ENCODE measurements at places on chromosomes 12 and 14.

- DNase-seq = no peak
- H3K36me3 ChIP-seq = no peaks in the 10 kb centered on the region
- H3K4me1 ChIP-seq = no peaks in the 10 kb centered on the region
- no peaks in the 10 kb centered on the region for H3K27me3 ChIP-seq
Measured at GRCh38 chr12:87082756-87083155, 826.6 kb upstream of the MGAT4C start.

GRCh38 chr12:104272938-104273337, 30.6 kb upstream of the EID3 start:
- no peak for DNase-seq
- no peaks in the 10 kb centered on the region for H3K4me1 ChIP-seq
- H3K27ac ChIP-seq = no peak overlapping the region
- H3K36me3 ChIP-seq = no peaks in the 10 kb centered on the region
- no peaks in the 10 kb centered on the region for H3K27me3 ChIP-seq

DNA sequence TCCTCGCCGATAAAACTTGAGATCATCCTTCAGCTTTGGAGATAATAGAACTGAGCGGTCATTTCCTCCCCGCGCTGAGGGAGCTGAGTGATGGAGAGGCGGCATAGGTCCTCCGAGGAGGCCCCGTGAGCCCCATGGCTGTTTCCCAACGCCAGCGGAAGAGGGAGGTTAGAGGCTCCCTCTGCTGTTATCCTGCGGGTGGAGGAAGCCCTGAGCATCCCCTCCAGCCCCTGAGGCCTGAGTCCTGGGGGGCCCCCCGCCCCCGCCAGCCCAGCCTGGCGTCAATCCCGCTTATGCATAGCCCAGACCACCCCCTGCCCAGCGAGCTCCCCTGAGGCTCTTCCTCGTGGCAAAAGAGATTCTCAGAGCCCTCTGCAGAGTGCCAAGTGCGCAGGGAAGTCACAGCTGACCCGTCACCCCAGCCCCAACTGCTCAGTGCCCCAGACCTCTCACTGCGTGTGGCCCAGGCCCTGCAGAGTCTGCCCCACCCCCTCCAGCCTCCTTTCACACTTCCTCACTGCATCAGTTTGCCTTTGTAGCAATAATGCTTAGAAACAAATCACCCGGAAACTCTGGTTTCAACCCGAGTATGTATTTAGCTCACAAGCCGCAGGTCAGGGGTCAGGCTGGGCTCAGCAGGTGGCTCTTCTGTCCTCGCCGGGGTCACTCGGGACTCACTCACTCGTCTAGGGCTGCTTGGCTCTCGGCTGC, 44.7 kb upstream of the GALNT9 start:
- H3K36me3 ChIP-seq = no peaks in the 10 kb centered on the region
- H3K4me1 ChIP-seq = no peaks in the 10 kb centered on the region
- H3K4me3 ChIP-seq = no peak overlapping the region
- no peak overlapping the region for H3K27ac ChIP-seq

- H3K36me3 ChIP-seq = no peaks in the 10 kb centered on the region
- H3K27me3 ChIP-seq = no peaks in the 10 kb centered on the region
- H3K4me3 ChIP-seq = peak overlapping the region; percentile 5
- no peaks in the 10 kb centered on the region for H3K4me1 ChIP-seq
- no peak overlapping the region for H3K27ac ChIP-seq
- DNase-seq = no peak
Measured at GRCh38 chr14:90239139-90239538, 17.2 kb upstream of the PSMC1 start.

- H3K27me3 ChIP-seq = no peaks in the 10 kb centered on the region
- no peak for DNase-seq
- no peaks in the 10 kb centered on the region for H3K4me1 ChIP-seq
- no peak overlapping the region for H3K4me3 ChIP-seq
- H3K36me3 ChIP-seq = no peaks in the 10 kb centered on the region
Measured at GRCh38 chr12:13241833-13242488, 45.4 kb downstream of the EMP1 start.

GRCh38 chr12:119158402-119158801, 20.3 kb upstream of the HSPB8 start:
- H3K36me3 ChIP-seq = no peaks in the 10 kb centered on the region
- no peaks in the 10 kb centered on the region for H3K27me3 ChIP-seq
- peaks cover 15% of the 10 kb centered on the region for H3K4me1 ChIP-seq
- H3K27ac ChIP-seq = peak overlapping the region; percentile 89
- H3K4me3 ChIP-seq = peak overlapping the region; percentile 12

DNA sequence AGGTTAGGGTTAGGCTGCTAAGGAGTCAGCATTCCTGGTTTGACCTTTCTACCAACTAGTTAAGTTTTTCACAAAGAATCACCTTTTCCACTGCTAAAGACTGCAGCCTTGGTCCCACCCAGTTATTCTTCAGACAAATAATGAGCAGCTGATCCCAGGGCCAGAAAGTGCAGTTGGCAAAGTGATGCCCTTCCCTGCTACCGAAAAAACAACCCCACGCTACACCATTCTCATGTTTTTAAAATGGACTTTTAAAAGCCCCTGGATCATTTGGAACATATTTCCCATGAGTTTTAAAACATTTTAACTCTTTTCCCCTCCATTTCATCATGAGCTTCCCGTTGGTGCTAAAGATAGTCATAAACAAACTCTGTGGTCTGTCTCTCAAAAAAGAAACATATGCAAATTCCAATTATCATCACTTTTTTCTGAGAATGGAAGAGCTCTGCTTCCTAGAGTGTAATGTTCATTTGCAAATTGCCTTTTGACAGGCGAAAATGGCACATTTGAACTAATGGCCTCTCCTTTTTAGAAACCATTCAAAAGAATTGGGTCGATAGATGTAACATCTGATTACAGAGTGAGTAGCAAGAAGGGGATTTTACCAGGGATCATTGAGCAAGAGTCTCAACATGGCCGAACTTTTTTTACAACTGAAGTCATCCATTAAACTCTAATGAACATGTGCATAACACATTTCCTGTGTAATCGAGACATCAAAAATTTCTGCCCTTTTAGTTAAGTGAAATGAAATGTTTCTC, 129.3 kb upstream of the RAP1B start:
- DNase-seq = no peak
- H3K4me3 ChIP-seq = no peak overlapping the region
- no peaks in the 10 kb centered on the region for H3K36me3 ChIP-seq
- no peaks in the 10 kb centered on the region for H3K27me3 ChIP-seq

DNA sequence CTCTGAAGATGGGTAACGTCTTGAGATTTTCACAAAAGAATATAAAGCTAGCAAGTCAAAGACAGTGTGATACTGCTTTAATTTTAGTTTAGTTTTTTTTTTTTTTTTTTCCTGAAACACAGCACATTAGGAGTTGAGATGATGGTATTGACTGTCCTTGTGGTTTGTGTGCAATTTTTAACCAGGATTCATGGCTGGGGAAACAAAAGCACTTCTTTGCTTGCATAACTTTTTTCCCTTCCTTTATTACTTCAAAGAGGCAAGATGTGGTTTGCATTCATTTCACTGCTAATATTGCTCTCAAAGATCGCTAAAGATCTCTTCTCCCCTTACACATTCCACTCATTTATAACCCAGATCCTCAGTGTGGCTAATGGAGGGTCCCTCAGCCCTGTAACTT, 157.1 kb upstream of the PZP start:
- no peaks in the 10 kb centered on the region for H3K27me3 ChIP-seq
- DNase-seq = no peak
- H3K36me3 ChIP-seq = no peaks in the 10 kb centered on the region
- H3K4me1 ChIP-seq = no peaks in the 10 kb centered on the region
- H3K27ac ChIP-seq = no peak overlapping the region

DNA sequence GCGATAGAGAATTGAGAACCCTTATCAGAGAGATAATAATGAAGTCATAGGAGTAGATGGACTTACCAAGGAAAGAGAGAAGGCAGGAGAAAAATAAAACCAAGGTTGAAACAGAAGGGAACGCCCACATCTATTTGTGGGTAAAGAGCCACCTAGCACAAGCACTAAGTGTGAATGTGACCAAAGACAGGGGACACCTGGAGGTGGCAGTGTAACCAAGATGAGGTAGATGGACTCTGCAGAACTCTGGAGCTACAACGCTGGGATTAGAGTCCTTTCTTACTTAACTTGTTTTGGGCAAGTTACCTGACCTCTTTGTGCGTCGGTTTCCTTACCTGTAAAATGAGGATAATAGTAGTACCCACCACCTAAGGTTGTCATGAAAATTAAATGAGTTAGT, 101.9 kb downstream of the SLC5A8 start:
- H3K36me3 ChIP-seq = no peaks in the 10 kb centered on the region
- DNase-seq = no peak
- no peak overlapping the region for H3K4me3 ChIP-seq
- no peaks in the 10 kb centered on the region for H3K4me1 ChIP-seq
- no peaks in the 10 kb centered on the region for H3K27me3 ChIP-seq
- H3K27ac ChIP-seq = no peak overlapping the region

DNA sequence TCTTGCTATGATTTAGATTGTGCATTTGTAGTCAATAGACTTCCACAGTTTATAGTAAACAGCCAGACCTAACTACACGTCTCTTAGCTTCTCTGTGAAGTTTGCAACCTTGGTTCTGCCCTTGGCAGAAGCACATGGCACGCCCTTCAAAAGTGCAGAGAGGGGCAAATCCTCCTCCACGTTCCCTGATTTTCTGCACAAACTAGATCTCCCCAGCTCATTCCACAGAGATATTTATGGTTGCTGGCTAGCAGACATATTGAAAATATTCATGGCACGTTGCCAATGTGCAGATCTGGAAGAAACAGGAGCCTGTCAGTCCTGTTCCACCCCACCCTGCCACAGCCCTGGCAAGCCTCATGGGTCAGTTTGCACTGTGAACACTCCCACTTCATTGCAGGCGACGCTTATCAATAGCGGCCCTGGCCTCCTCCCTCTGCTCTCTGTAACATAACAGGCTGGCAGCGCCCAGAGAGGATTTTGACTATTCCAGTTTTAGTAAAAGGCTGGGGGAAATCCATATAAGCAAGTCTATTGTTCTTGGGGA, 6.5 kb upstream of the LGALS3 start:
- H3K27me3 ChIP-seq = no peaks in the 10 kb centered on the region
- H3K36me3 ChIP-seq = no peaks in the 10 kb centered on the region
- peaks cover 6% of the 10 kb centered on the region for H3K4me1 ChIP-seq

DNA sequence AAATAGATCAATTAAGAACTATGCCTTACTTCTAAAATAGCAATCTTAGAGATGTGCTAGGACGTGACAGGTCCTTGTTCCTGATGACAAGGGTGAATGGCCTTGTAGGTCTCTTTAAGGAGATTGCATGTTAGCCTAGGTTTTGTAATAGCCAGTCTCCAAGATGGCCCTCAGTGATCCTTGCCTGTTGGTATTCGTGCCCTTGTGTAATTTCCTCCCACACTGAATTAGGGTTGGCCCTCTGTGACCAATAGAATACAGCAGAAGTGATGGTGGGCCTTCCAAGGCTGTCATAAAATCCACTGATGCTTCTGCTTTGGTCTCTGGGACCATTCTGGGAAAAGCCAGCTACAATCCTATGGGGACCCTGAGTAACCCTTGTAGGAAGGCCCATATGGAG, 38.2 kb upstream of the SNX6 start:
- no peak overlapping the region for H3K4me3 ChIP-seq
- H3K36me3 ChIP-seq = no peaks in the 10 kb centered on the region
- H3K4me1 ChIP-seq = no peaks in the 10 kb centered on the region

DNA sequence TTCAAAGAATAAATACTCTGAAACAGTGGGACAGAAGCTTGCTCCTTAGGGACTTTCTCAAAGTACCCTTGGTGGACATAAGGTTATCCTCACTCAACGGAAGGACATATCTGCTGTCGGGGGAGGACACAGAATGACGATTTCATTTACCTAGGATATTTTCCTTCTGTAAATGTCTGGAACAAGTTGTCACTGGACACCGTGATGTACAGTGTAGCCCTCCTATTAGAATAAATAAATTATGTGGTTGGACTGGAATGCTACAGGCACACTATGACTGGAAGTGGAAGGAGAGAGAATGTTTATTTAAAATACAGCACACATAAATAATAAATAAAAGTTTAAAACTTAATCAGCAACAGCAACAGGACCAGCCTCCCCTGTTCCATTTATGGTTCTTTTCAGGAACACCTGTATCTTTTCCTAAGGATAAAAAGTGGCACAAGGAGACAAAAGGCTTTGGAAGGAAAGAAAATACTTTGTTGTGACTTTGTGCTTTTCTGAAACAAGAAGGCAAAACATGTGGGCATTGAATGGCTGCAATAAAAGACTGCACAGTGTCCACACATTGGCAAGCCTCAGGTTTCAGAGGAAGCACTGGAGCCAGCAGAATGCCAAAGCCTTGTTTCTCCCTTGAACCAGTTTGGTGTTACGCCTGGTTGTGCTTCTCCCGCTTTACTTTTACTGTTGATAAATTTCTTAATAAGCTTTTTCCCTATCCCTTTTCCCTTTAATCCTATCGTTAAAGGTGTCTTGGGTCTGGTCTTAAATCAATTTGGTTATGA, 36.8 kb downstream of the FGD4 start:
- H3K36me3 ChIP-seq = no peaks in the 10 kb centered on the region
- DNase-seq = no peak
- no peak overlapping the region for H3K27ac ChIP-seq
- no peaks in the 10 kb centered on the region for H3K27me3 ChIP-seq
- peak overlapping the region; percentile 20 for H3K4me3 ChIP-seq

- no peak overlapping the region for H3K4me3 ChIP-seq
- H3K27ac ChIP-seq = no peak overlapping the region
- no peak for DNase-seq
- H3K27me3 ChIP-seq = no peaks in the 10 kb centered on the region
Measured at GRCh38 chr14:87461704-87462103, 531.3 kb downstream of the GALC start.

DNA sequence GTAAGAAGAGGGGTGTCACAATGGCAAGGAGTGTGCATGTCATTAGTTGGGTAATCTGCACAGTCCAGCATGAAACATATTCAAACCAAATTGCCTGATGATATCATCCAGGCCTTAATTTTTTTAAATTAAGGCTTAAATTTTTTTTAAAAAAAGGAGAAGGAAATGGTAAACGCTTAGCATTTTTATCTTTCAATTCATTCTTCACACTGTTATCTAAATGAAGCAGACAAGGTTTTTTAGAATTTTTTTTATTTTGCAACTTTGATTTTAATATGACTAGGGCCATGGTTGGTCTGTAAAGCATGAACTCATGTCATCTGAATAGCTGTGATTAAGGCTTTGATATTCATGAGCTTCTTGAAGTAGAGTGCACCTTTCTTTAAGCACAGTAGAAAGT, 362.5 kb downstream of the SYT1 start:
- H3K27me3 ChIP-seq = no peaks in the 10 kb centered on the region
- no peaks in the 10 kb centered on the region for H3K4me1 ChIP-seq
- no peak overlapping the region for H3K4me3 ChIP-seq

DNA sequence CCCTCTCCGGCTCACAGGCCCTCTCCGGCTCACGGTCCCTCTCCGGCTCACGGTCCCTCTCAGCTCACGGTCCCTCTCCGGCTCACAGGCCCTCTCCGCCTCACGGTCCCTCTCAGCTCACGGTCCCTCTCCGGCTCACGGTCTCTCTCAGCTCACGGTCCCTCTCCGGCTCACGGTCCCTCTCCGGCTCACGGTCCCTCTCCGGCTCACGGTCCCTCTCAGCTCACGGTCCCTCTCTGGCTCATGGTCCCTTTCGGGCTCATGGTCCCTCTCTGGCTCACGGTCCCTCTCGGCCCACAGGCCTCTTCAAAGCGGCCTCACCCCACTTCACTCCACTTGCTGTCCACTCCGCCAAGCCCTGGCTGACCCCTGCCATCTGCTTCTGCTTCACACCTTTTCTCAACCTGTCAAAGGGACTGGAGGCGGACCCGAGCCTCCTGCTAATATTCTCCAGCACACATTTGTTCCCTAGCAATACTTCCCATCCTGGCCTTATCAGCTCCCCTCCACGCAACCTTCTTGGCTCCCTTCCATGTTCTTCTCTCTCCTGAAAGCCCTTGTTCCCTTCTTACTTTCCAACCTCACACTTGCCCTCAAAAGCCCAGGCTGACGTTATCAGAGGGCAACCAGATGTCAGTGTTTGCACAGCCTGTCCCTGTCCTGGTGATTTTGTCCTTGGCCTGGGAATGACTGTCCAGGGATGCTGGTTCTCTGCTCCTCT, 176.7 kb downstream of the CALM1 start:
- H3K27ac ChIP-seq = no peak overlapping the region
- no peak for DNase-seq
- H3K4me3 ChIP-seq = no peak overlapping the region
- H3K36me3 ChIP-seq = peaks cover 4% of the 10 kb centered on the region
